ENCODE measurements at places on chromosomes 3 and 15. TPM values are rescaled to one million over a fixed set of nuclear protein-coding genes. Genes with fewer than 3 reads are reported as not detected.
A peak's percentile ranks its signal among the peaks of the same experiment; 100 is the strongest.

DNA sequence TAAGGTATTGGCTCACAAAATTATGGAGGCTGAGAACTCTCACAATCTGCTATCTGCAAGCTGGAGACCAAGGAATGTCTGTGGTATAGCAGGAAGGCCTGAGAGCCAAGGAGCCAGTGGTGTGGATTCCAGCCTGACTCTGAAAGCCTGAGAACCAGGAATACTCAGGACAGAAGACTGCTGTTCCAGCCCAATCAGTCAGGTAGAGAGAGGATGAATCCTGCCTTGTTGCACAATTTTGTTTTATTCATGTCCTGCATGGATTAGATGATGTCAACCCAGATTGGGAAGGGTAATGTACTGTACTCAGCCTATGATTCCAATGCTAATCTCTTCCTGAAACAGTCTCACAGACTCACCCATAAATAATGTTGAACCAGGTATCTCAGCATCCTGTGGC lies 312.4 kb upstream of the KCNMB2 start:
- DNase-seq: no peak

- DNase-seq: no peak
These were observed 39.8 kb downstream of the SST start for GRCh38 chr3:187630404-187630803.

DNA sequence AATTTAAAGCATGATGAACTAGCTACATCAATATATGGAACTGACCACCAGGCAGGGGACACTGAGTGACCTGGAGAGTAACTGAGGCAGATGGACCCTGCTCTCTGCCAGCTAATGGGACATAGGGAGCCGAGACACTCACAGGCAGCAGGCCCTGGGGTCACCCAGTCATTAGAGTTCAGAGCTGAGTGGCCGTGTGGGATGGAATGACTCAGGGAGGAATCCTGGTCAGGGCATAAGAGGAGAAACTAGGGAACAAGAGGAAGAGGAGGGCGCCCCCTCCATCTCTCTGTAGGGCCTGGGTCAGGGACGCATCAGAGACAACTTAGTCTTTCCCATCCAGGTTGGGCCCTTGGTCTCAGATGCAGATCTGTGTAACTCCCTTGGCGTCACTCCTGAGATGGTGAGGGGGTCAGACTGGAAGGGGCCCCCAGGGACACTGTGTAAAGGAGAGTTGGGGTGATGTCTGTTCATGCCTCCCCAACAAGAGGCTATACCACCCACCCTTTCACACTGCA lies 39.8 kb downstream of the CCDC12 start:
- DNase-seq: no peak

GRCh38 chr3:143083781-143084180 lies 35.8 kb upstream of the CHST2 start:
- DNase-seq: no peak

DNA sequence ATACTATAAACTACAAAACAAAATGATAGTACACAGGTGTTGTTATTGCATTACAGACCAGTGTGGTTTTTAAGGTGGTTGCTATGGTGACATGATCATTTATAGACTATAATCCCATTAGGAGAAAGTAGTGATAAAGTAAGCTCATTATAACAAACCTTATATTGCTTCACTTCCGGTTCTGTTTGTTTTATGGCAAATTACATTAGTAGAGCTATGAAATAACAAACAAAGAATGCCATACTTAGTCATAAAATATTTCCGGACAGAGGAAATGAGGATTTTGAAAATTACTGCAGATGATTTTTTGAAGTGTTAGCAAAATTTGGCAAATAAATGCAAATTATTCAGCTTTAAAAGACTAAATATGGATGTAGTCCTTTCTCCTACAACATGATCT lies 640.4 kb upstream of the ARPP21 start:
- DNase-seq: no peak

- DNase-seq: no peak
These were observed 78.7 kb downstream of the FAIM start for GRCh38 chr3:138687236-138687635.

DNA sequence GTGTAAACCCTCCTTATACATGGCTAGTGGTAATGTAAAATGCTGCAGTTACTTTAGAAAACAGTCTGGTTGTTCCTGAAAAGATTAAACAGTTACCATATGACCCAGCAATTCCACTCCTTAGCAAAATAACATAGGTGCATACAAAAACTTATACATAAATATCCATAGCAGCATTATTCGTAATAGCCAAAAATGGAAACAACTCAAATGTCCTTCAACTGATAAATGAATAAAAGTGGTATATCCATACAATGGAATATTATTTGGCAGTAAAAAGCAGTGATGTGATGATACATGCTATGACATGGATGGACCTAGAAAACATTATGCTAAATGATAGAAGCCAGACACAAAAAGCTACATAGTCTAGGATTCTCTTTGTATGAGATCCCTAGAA lies 31.6 kb upstream of the SIN3A start:
- DNase-seq: no peak

- peak; percentile 67 for DNase-seq
These were observed at the start of gene IL17RC for GRCh38 chr3:9916734-9917680. Gene IL17RC (plus strand): TSS chr3:9917098. CDS start chr3:9917316, 218 bp downstream.

RTP3 gene
- not detected for polyA plus RNA-seq

PRR20G gene
- not detected for polyA plus RNA-seq

LCTL gene
- polyA plus RNA-seq: 0.29 TPM

DPH3 gene
- 25.4 TPM for polyA plus RNA-seq

SCAANT1 gene
- polyA plus RNA-seq: 1.7 TPM
